ENCODE measurements at places on chromosomes 6 and 20.

DNA sequence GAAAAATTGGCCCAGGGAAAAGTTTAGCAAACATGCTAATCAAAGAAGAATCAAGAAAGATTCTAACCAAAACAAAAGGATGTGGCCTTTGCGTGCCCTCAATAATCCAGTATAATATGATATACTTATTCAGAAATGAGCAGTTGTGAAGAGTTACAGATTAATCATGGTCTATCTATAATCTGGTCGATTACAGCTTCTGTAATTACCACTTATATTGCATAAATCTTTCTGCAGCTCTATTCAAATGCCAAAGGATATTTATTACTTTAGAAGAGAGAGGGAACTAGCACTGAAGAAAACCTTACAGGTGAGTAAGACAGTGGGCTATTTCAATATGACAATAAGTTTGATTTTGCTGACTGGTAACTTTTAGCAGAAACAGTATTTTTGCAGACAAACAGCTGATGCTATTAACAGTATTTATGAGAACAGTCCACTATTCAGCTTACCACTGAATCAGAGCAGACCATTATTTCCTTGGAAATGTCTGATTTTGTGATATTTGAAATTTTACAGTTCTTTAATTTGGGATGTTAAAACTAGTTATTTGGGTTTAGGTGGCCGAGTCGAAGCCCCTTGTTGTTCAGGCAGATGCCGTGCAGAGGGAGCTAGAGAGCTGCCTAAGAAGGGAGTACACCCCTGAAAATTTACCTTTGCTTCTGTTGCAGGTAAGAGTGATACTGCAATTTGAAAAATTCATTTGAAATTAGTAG, 92.2 kb downstream of the CEP57L1 start:
- H3K4me3 ChIP-seq = no peak overlapping the region
- H3K27me3 ChIP-seq = peaks cover 46% of the 10 kb centered on the region
- no peak overlapping the region for H3K27ac ChIP-seq
- H3K4me1 ChIP-seq = no peaks in the 10 kb centered on the region
- H3K36me3 ChIP-seq = no peaks in the 10 kb centered on the region

GRCh38 chr20:2305479-2305878, 9.7 kb downstream of the TGM3 start:
- peaks cover 54% of the 10 kb centered on the region for H3K27me3 ChIP-seq
- no peak overlapping the region for H3K27ac ChIP-seq
- H3K36me3 ChIP-seq = no peaks in the 10 kb centered on the region
- no peak overlapping the region for H3K4me3 ChIP-seq
- no peak for DNase-seq

DNA sequence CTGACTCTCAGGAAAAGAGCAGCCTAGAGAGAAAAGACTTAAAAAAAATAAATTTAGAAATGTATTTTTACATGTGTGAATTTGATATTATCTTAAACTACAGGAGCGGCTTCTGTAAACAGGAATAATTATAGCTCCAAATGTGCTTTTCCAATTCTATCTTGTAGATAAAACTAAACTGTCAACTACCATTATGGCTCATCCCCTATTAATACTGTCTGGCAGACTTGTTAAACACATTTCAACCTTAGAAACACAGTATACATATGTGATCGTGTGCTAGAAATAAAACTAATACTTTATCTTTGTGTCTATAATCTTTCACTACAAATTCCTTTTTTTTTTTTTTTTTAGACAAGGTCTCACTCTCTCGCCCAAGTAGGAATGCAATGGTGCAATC, 75.8 kb downstream of the CNKSR3 start:
- no peak overlapping the region for H3K4me3 ChIP-seq
- no peak for DNase-seq
- no peaks in the 10 kb centered on the region for H3K36me3 ChIP-seq
- no peak overlapping the region for H3K27ac ChIP-seq

DNA sequence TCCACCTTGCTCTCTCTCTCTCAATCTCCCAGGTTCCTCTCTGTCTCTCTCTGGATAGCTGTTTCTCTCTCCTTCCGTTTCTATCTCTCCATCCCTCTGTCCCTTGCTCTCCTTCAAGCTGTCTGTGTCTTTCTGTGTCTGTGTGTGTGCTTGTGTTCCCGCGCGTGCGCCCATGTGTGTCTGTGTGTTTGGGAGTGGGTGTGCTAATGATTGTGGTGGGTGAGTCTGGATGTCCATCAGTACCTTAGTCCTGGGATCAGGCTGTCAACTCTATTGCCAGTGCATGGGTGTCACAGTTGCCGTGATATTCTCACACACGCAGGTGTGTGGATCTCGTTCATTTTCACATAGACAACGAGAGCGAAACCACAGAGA, 1380.6 kb upstream of the DEFB115 start:
- H3K4me3 ChIP-seq = no peak overlapping the region
- H3K36me3 ChIP-seq = peaks cover 2% of the 10 kb centered on the region
- no peak for DNase-seq
- no peaks in the 10 kb centered on the region for H3K4me1 ChIP-seq

DNA sequence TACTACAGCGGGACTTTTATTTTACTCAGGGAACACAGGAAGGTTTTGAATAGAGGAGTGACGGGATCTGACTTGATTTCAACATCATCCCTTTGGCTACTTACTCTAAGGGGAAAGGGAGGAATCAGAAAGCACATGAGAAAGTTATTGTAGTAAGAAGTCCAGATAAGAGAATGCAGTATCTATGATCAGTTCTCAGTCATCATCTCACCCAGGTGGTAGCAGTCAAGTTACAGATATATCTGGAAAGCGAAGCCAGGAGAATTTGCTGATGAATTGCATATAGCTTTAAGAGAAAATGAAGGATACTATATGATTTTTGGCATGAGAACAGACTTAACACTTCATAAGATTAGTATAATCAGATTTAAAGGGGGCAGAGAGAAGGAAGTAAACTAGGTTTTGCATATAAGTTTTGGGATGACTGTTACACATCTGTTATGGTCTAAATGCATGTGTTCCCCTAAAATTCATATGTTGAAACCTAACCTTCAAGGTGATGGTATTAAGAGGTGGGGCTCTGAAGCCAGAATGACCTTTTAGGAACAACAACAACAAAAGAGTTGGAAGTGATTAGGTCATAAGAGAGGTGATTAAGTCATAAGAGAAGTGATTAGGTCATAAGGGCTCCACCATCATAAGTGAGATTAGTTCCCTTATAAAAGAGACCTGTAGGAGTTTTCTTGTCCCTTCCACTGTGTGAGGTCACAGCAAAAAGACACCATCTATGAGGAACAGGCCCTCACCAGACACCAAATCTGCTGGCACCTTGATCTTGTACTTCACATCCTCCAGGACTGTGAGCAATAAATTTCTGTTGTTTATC, 6.7 kb downstream of the RAD21L1 start:
- peaks cover 22% of the 10 kb centered on the region for H3K27me3 ChIP-seq
- no peak overlapping the region for H3K27ac ChIP-seq
- no peak for DNase-seq
- no peak overlapping the region for H3K4me3 ChIP-seq

GRCh38 chr6:32132110-32132509, 2.0 kb upstream of the FKBPL start:
- H3K27ac ChIP-seq = no peak overlapping the region
- no peaks in the 10 kb centered on the region for H3K27me3 ChIP-seq
- H3K36me3 ChIP-seq = peaks cover 9% of the 10 kb centered on the region

GRCh38 chr20:4060064-4060795, 44.9 kb upstream of the RNF24 start:
- no peak overlapping the region for H3K27ac ChIP-seq
- DNase-seq = no peak
- no peaks in the 10 kb centered on the region for H3K36me3 ChIP-seq
- H3K4me3 ChIP-seq = no peak overlapping the region

- peaks cover under 1% of the 10 kb centered on the region for H3K4me1 ChIP-seq
- H3K27me3 ChIP-seq = peaks cover 43% of the 10 kb centered on the region
- DNase-seq = no peak
- no peak overlapping the region for H3K4me3 ChIP-seq
- no peak overlapping the region for H3K27ac ChIP-seq
- peaks cover 2% of the 10 kb centered on the region for H3K36me3 ChIP-seq
Observed at GRCh38 chr6:7270320-7271204, 42.4 kb downstream of the SSR1 start.

GRCh38 chr20:824490-824889, 9.0 kb upstream of the FAM110A start:
- DNase-seq = no peak
- H3K36me3 ChIP-seq = peaks cover 8% of the 10 kb centered on the region
- no peaks in the 10 kb centered on the region for H3K4me1 ChIP-seq

- H3K36me3 ChIP-seq = no peaks in the 10 kb centered on the region
- no peak overlapping the region for H3K27ac ChIP-seq
- DNase-seq = no peak
- no peaks in the 10 kb centered on the region for H3K4me1 ChIP-seq
Observed at GRCh38 chr20:42376131-42376530, 758.0 kb upstream of the CHD6 start.

- H3K36me3 ChIP-seq = peaks cover 47% of the 10 kb centered on the region
- no peaks in the 10 kb centered on the region for H3K27me3 ChIP-seq
- peaks cover 62% of the 10 kb centered on the region for H3K4me1 ChIP-seq
- H3K27ac ChIP-seq = peak overlapping the region; percentile 96
Observed at GRCh38 chr20:58892141-58892931, 39.8 kb downstream of the GNAS start.

DNA sequence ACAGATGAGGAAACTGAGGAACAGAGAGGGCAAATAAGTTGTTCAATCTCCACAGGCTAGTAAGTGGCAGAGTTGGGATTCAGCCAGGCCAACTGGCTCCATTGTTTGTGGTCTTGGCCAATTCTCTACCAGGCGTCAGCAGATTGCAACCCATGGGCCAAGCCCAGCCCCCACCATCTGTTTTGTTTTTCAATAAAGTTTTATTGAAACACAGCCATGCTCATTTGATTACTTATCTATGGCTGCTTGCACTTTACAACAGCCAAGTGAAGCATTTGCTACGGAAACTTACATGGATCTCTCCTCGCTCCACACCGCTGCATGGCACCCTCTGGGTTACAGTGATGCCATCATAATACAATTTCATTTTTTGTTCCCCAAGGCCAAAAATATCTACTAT, 90.8 kb downstream of the ZNF217 start:
- H3K27me3 ChIP-seq = peaks cover 26% of the 10 kb centered on the region
- H3K4me1 ChIP-seq = no peaks in the 10 kb centered on the region
- H3K36me3 ChIP-seq = no peaks in the 10 kb centered on the region

GRCh38 chr6:2885967-2886735, 17.0 kb downstream of the SERPINB9 start:
- DNase-seq = no peak
- H3K4me3 ChIP-seq = no peak overlapping the region
- H3K27ac ChIP-seq = no peak overlapping the region
- H3K4me1 ChIP-seq = peaks cover 55% of the 10 kb centered on the region
